Dorsolateral prefrontal cortex (tissue), 122 donors: ENCODE measurements at places on chromosomes 12 and 14.

- DNase-seq = no peak
Observed at GRCh38 chr12:112998987-112999767, 20.9 kb downstream of the OAS2 start.

GRCh38 chr12:54364413-54364812, at the start of gene GPR84:
TSS of gene GPR84 (minus strand) at chr12:54364486. CDS start at chr12:54363851, 635 bp downstream.
- no peak for DNase-seq

GRCh38 chr14:106622200-106622745, 1095.9 kb downstream of the TMEM121 start:
- no peak for DNase-seq

DNA sequence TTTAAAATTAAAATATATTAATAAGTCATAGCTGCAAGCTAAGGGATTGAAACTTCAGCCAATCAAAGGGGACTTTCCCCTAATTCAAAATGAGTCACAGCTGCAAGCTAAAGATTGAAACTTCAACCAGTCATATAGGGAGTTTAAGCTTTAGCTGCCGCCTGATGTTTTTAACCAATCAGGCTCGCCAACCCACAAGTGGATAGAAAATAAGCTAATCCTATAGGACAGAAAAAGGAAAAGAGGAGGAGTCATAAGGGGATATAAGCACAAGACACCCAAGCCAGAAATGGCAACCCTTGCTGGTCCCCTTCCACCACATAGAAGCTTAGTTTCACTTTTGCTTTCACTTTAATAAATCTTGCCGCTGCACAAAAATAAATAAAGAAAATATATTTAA, 1154.6 kb downstream of the GALC start:
- no peak for DNase-seq

- DNase-seq = no peak
Observed at GRCh38 chr12:120230974-120231315, 30.0 kb upstream of the RPLP0 start.

DNA sequence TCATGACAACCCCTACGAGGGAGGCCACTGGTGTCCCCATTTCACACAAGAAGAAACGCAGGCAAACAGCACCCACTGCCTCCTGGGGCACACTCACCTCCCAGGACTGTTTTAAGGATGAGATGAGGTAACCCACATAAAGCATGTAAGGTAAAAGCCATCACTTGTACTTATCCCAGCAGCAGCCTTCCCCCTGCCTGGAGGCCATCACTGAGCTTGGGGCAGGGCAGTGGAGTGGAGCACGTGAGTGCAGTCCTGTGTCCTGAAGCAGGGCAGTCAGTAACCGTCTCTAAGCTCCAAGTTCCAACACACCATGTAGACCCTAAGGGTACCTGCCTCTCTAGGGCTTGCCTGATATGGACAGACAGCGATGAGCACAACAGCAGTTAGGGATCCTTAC, 1.7 kb downstream of the POLE start:
- no peak for DNase-seq

- no peak for DNase-seq
Observed at GRCh38 chr14:45194964-45195363, 58.0 kb downstream of the MIS18BP1 start.
